ENCODE measurements at places on chromosomes 4 and X. TPM values are rescaled to one million over a fixed set of nuclear protein-coding genes. Genes with fewer than 3 reads are reported as not detected.

DNA sequence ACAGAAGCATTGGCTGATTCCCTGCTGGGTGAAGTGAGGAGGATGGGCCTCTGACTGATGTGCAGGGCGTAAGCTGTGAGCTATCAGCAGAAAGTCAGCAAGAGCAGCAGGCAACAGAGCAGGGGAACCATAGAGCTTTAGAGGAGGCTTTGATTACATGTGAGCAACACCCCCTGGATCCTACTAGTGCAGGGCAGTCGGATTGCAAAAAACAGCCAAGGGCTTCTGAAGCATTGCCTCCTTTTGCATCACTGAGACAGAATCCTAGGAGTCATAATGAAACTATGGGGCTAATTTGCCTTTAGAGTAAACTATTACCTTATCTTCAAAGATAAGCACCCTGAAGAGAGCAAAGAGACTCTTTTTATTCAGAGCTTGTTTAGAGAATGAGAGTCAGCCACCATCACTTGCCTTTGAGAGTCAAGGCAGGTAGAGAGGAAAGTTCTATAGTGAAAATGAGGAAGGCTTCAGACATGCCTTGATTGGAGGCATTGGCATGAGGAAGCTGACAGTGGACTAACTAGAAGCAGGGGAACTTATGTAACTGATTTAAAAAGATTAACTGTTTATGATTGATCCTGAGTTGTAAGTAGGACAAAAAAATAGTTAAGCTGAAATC, 420.3 kb downstream of the PDHA2 start:
- DNase-seq, result no peak

- DNase-seq, result peak; percentile 24
Measured at GRCh38 chr4:93828995-93829819, 654 bp downstream of the ATOH1 start.

GRCh38 chr4:21900211-21900610, 48.4 kb downstream of the KCNIP4 start:
- DNase-seq, result peak; percentile 57

GRCh38 chrX:57119416-57119815, 1.9 kb downstream of the SPIN2B start:
- no peak for DNase-seq

- DNase-seq, result no peak
Measured at GRCh38 chr4:185002784-185003183, 15.5 kb upstream of the HELT start.

- no peak for DNase-seq
Measured at GRCh38 chr4:83556006-83556707, 20.2 kb downstream of the GPAT3 start.

DNA sequence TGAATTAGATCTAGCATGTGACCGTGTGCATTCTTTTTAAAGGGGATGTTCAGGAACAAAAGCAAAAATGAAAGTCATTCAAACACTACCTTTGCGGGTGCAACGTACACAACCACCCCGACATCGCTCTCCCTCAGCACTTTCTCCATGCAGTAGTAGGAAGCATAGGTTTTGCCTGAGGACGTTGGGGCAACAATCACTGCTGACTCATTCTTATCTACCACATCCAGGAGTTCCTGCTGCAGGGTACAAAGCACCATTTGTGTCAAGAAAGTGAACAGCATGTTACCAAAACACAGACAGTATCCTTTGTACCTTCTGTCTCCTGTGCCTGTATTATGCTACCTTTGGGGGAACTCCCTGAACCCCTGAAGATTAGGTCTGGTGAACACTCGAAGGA, 58.6 kb downstream of the DDX60L start:
- DNase-seq, result peak; percentile 4

Gene GUCY1A1
- not detected for total RNA-seq

Gene TAB3
- 20.9 TPM for total RNA-seq

Gene TCEAL7
- 17.1 TPM for total RNA-seq

Gene P2RY10
- not detected for total RNA-seq

Gene TCEAL2
- not detected for total RNA-seq

Measured in GM23248 (cell line).